Sciatic nerve (tissue), 2 donors: ENCODE measurements at places on chromosomes 7 and 10. TPM values are rescaled to one million over a fixed set of nuclear protein-coding genes. Genes with fewer than 3 reads are reported as not detected.
A peak's percentile ranks its signal among the peaks of the same experiment; 100 is the strongest.

- no peak for DNase-seq
These were observed 384.4 kb downstream of the CDC14C start for GRCh38 chr7:49308787-49309186.

The STK32C gene
- total RNA-seq, result 11.1 TPM

DNA sequence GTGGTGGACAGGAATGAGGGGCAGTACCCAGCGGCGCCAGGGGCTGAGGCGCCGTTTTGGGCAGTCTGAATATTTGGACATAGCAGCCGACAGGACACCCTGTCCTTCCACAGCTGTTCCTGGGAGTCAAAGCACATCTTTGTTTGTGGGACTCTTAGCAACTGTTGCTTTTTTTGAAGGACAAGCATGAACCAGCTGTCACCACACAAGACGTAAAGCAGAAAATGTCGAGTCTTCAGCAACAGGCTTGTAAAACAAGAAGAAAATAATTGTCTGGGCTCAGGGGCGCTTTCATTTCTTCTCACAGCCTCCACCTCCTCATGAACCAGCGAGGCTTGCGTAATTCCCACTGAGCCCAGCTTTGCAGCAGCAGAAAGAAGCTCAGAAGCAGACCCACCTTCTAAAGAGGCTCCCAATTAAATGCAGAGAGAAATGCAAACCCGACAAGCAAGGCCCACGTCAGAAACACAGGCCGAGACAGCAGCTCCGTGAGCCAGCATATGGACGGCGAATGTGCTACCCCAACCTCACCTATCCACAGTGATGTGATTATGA, 68.9 kb upstream of the DNAAF5 start:
- no peak for DNase-seq

The ZNF789 gene
- total RNA-seq, result 12.4 TPM

The OR2AE1 gene
- total RNA-seq, result not detected

GRCh38 chr10:132453470-132453861, 56.5 kb downstream of the PWWP2B start:
- DNase-seq, result no peak

DNA sequence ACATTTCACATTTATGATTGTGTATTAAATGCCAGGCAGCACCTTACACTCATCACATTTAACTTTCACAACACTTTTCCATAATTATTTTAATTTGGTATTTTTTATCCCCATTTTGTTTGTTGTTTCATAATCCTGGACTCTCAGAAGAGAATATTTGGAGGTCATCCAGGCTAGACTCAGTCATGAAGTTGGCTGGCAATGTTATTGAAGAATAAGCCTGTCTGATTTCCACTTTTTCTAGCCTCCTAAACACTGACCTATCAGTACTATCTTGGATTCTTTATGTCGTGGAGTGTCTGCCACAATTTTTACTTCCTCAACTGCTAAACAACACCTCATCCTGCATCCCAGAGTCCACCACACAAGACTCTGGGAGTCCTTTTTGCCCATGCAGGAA, 372.3 kb upstream of the NRP1 start:
- DNase-seq, result no peak

DNA sequence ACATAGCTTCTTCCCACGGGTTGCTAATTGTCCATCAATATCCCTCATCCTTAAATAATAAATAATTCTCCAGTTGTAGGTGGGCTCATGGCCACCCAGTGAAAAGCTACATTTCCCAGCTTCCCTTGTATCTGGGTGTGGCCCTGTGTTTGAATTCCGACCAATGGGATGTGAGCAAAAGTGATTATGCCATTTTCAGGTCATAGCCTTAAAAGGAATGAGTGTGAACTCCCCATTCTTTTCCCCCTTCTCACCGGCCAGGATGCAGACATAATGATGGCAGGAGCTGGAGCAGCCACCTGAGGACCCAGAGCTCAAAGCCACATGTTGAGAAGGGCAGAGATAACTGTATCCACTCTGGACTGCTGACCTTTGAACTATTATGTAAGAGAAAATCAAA, 30.3 kb upstream of the CALU start:
- no peak for DNase-seq

GRCh38 chr7:517774-518629, 1.6 kb downstream of the PDGFA start:
- DNase-seq, result no peak

GRCh38 chr7:25950488-25951413, 201.2 kb upstream of the NFE2L3 start:
- DNase-seq, result peak; percentile 93

The LMTK2 gene
- 14.5 TPM for total RNA-seq

DNA sequence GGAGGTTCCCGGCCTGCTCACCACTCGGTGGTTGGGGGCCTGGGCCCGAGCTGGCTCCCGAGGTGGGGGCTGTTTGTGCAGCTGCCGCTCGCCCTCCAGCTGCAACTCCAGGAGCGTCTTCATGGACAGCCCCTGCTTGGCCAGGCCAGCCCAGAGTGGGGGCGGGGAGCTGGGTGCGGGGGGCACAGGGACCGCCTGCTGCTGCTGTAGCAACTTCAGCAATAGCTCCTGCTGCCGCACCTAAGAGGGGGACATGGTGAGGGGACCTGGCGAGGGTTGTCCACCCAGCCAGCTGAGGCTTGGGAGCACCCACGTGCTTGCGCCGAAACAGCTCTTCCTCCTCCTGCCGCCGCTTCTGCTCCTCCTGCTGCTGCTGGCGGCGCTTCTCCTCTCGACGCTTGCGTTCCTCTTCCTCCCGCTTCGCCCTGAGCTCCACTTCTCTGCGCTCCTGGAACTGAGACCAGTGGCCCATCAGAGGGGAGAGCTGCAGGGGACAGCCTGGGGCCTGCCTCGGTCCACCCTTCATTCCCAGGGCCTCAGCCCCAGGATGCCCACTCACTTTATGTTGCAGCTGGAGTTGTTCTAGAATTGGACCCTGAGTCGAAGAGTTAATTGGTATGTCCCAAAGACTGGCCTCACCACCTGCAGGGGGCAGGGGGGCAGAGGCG, 9.6 kb downstream of the GNB2 start:
- DNase-seq, result no peak

- DNase-seq, result no peak
These were observed 57.3 kb upstream of the ZEB1 start for GRCh38 chr10:31261511-31262311.

DNA sequence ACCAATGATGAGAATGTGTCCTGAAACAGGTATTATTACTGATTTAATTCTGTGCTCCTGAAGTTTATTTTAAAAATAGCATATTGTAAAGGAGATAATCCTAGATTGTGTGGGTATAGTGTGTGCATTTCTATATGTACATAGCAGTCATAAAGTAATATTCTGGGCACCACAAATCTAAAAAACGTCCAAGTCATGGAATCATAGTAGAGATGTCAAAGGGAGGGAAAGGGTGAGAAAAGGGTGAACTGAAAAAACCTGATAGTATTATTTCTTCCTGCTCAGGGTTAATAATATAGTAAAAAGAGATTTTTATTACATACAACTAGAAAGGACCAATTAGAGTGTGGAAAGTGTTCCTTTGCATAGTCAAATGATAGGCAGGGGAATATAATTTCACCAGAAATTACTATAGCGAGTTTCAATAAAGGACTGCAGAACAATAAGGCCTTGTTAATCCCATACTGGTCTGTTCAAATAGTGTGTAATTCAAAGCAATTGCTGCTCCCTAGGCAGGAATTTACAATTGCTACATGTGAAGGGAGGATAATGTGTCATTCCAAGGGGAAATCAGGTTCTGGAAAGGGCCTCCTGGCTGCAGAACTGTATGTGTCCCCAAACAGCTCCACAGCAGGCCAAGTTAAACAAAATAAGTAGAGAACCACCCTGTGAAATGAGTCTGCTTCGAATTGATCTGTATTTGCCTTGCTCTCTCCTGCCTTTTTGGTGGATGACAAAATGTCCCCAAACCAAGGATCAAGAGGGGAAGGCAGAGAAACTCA, 42.5 kb upstream of the KMT2E start:
- DNase-seq, result no peak

GRCh38 chr10:76190634-76191270, 759.3 kb downstream of the LRMDA start:
- no peak for DNase-seq

GRCh38 chr7:74395745-74396311, 57.9 kb upstream of the GTF2IRD1 start:
- no peak for DNase-seq

DNA sequence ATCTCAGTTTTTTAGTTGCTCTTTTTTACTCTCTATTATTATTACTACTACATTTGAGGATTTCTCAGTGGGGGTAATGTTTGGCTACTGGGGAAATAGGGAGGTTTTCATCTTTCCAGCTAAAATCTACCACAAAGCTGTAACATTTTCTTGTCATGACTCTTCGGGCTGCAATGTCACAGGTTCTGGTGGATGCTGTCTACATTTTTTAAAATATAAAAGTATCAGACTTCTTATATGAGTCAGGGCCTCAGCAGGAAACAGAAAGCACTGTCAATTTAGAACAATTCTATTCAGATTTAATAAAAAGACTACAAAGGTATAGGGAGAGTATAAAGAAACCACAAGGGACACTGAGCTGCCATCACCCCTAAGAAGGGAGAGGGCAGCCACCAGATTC, 61.6 kb downstream of the DNAJC12 start:
- no peak for DNase-seq

DNA sequence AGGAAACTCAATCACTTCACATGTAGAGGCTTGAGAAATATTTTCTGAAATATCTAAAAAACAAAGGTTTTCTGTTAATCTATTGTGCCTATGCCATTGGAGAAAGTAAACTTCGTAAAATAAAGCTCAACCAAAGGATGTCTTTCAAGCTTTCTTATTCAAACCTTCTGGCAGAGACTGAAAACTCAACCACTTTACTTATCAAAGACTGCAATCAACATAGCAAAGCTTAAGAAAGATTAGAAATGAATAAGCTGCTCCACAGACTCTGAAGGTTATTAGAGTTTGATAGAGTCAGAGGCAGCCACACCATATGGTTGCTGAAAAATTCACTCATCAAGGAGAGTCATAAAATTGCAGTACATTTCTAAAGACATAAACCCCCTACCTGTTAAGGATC, 245.8 kb upstream of the MEOX2 start:
- DNase-seq, result no peak

DNA sequence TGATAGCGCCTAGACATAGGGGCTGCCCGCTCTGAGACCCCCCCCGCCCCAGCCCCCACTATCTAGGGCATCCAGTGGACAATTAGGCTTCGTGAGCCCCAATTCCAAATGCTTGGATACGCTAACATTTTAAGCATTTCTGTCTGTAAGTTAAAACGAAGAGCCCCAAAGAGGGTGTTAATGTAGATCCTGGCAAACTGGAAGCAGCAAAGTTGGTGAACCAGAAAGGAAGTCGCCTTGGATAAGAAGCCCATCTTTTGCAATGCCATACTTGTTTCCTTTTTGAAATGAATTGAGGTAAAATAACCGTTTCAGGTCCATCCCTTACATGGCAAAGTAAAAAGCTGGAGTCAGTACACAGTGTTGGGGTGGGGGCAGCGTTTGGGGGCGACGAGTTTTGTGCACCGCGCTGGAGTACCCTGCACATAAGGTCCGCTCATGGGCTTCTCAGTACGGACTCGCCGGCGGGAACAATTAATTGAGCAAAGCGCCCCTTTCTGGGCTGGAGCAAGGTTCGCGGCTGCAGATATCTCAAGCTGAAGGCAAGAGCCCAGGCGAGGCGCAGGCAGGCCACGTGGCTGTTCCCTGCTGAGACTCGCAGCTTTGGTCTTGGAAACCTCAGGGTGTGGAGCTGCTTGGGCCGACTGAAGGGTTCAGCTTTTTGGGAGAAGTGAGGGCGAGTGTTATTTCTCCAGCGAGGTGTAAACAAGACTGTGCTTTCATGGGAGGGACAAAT, 1.4 kb upstream of the TWIST1 start:
- peak; percentile 53 for DNase-seq

DNA sequence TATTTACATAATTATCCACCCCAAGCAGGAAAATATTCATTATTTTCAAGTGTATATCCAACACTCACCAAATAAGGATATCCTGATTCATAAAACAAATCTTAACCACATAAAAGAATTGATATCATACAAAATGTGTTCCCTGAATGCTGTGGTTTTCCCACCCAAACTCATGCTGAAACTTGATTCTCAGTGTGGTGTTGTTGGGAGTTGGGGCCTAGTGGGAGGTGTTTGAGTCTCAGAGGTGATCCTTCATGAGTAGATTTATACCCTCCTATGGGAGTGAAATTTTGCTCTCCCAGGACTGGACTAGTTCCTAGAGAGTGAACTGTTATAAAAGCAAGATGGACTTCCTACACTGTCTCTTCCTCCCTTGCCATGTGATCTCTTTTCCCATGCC, 1028.3 kb downstream of the SORCS1 start:
- no peak for DNase-seq

DNA sequence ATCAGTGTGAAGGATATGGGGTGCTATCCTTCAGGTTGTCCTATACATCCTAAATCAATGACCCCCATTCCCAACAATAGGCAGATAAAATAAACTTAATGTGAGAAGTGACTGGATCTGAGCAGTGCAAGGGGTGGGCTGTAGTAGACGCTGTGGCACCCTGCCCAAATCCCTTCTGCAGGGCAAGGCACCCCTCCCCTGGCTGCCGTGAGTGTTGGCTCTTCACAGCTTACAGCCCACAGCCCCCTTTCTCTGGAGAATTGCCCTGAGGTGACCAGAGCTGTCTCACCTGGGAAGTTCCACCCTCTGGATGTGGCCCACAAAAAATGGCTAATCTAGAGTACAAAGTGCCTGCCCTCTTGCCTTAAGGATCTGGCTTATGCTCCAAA, 25.8 kb upstream of the PPIF start:
- no peak for DNase-seq

DNA sequence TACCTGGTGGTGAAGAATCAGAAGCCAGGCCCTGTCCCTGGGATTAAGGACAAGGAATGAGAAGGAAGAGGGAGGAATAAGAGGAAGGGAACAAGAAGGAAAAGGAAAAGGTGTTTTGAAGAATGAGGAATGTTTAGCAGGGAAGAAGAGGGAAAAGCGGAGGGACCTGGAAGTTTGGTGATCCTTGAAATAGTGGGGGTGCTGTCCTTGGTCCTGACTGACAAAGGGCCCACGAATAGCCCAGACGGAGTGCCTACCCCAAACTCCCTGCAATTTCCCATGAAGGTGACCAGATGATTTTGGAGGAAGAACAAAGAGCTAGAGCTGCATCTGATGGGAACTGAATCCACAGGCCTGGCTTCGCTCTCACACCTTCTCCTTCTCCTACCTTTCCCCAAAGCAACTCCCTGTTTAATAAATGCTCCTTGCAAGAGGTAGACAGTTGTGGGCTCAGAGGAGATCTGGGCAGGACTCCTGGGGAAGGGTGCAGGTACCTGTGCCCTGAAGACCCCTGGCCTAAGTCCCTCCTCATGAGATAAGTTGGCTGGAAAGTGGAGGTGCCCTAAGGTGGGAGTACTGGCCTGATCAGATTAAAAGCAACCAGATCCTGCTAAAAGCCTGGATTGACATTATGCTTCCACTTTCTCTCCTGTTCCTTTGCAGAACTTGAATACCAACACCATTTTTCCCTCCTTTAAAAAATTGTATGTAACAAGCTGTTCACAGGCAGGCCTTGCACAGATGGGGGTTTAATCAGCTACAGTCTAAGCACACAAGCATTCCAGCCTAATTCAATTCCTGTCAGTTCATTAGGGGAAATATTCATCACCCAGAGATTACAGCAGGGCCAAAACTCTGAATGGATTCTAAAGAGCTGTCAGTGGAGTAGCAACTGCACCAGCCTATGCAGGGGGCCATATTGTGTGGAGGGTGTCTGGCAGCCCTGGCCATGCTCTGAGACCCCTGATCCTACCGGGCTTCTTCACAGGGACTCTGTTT, 19.4 kb downstream of the KAZALD1 start:
- no peak for DNase-seq

The ZNF282 gene
- total RNA-seq, result 27.2 TPM

The CNNM1 gene
- total RNA-seq, result not detected

- DNase-seq, result no peak
These were observed 40.0 kb upstream of the GSDME start for GRCh38 chr7:24797270-24797669.

GRCh38 chr10:47331491-47331890, 9.2 kb downstream of the GDF2 start:
- DNase-seq, result no peak

The IDI1 gene
- total RNA-seq, result 60.9 TPM
